ENCODE measurements at places on chromosomes 7 and 10. TPM values are rescaled to one million over a fixed set of nuclear protein-coding genes. Genes with fewer than 3 reads are reported as not detected.

INHBA gene
- 0.23 TPM for total RNA-seq

CCDC7 gene
- 0.72 TPM for total RNA-seq

VWDE gene
- total RNA-seq: 0.58 TPM

SAMD9 gene
- 2.2 TPM for total RNA-seq

LIPF gene
- not detected for total RNA-seq

ZNF107 gene
- total RNA-seq: 2.5 TPM

Data from A549 treated with AZD2906 at 1 μM for 4 hours (cell line).